ENCODE measurements at places on chromosomes 4 and X. TPM values are rescaled to one million over a fixed set of nuclear protein-coding genes. Genes with fewer than 3 reads are reported as not detected.

Gene MAGEB17
- total RNA-seq: not detected

DNA sequence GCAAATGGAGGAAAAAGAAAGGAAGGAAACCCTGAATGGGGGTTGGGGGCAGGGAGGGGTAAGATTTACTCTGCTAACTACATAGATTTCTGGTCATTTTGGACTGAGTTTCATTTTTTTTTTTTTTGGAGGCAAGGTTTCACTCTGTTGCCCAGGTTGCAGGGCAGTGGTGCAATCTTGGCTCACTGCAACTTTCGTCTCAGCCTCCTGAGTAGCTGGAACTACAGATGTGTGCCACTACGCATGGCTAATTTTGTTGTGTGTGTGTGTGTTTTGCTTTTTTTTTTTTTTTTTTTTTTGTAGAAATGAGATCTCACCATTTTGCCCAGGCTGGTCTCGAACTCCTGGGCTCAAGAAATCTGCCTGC, 223.5 kb downstream of the APBB2 start:
- no peak for DNase-seq

Gene GPRASP1
- total RNA-seq: 3.8 TPM

Gene ALB
- not detected for total RNA-seq

- no peak for DNase-seq
These were observed 13.2 kb downstream of the HS3ST1 start for GRCh38 chr4:11415409-11416070.
